ENCODE measurements at places on chromosomes 2 and 18.

- DNase-seq, result no peak
These were observed 89.8 kb downstream of the MRO start for GRCh38 chr18:50729986-50730385.

DNA sequence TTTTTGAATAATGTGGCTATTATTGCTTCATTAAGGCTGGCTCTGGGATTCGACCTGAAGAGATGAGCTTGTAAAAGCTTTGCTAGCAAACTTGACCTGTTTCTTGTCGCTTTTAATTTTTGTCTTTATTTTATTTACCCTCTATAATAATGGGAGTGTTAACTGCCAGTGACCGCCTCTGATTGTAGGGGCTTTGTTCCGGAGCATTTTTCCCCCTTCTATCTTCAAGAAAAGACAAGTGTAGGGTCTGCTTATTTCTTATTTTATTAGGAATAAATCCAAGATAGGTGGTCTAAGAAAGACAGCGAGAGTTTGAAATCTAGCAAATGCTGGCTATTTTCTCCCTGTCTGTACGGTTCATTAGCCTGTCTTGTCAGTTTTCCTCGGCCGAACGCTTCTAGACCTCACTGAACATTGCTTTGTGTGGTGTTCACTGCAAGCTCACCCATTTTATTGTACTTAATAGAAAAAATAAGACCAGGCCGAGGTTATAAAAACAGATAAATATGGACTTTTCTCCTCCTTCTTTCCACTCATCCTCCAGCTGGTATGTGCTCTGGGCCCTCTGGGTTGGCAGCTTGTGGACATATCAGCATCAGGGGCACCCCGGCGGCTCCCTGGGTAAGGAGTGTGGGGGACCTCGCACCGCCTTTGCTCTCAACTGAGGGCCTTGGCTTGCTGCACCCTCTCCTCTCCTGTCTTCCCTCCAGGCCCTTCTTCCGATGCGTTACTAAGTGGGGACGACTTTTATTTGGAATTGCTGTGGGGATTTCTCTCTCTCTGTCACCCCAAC lies 8.5 kb downstream of the MEIS1 start:
- DNase-seq, result no peak

DNA sequence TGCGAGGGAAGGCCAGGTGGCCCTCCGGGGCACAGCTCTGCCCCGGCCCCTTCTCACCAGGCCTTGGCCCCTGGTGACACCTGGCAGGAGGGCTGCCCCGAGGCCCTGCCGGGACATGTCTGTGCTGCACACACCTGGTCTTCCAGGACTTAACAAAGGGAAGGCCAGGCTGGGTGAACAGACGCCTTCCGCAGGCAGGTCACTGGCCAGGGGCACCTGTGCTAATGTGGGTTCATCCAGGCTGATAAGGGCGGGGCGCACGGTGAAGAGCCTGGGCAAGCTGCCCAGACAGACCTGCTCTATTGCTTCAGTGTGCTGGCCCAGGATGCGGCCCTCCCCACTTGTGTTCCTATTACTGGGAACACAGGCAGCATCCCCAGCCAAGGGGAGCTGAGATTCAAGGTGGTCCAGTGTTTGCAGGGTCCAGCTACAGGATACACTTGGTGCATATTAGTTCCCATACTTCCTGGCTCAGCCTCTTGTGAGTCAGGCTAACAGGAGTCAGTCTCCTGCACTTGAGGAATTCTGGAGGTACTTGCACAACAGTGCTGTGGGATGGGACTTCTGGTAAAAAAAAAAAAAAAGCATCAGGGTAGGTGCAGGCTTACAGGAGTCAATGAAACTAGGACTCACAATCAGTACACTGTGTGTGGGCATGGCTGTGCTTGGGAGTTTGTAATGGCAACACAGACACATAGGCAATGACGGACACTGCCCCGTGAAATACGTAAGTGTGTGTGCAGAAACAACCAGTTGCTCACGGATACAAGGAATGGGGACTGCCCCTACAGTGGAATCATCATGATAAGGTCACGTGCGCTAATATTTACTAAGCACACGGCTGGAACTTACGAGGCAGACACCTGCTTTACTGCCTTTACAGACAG lies 261.4 kb downstream of the TWIST2 start:
- DNase-seq, result no peak

DNA sequence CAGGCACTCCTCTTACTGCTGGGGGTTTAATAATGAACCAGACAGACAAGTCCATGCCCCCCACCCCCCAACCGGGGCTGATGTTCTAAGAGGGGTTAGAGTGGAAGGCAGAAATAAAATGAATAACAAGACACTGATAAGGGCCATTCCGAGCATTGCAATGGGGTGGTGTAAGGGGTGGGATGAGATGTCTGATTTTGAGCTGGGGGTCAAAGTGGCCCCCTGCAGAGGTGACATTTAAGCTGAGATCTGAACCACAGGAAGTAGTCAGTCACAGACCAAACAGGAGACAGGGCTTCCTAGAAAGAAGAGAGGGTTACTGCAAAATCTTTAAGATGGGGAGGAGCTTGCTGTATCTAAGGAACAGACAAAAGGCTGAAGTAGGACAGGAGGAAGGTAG lies 180.6 kb upstream of the SH3BP4 start:
- no peak for DNase-seq
